ENCODE measurements at places on chromosomes 4 and X. TPM values are rescaled to one million over a fixed set of nuclear protein-coding genes. Genes with fewer than 3 reads are reported as not detected.

KLHL5 gene
- total RNA-seq = 28.8 TPM

DNA sequence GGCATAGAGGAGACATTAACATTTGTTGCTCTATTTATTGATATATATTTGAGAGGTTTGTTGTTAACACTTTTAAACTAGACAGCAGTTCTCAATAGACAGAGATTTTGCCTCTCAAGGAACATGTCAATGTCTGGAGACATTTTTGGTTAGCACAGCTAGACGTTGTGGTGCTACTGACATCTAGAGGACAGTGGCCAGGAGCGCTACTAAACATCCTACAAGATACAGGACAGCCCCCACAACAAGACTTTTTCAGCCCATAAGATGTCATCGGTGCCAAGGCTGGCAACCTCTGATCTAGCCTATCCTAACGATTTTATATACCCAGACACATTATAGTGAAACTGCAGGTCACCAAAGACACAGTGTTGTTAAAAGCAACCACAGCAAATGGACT is 18.4 kb upstream of the CTSO start:
- H3K4me3 ChIP-seq = no peak overlapping the region
- H3K36me3 ChIP-seq = no peaks in the 10 kb centered on the region
- no peaks in the 10 kb centered on the region for H3K27me3 ChIP-seq

DNA sequence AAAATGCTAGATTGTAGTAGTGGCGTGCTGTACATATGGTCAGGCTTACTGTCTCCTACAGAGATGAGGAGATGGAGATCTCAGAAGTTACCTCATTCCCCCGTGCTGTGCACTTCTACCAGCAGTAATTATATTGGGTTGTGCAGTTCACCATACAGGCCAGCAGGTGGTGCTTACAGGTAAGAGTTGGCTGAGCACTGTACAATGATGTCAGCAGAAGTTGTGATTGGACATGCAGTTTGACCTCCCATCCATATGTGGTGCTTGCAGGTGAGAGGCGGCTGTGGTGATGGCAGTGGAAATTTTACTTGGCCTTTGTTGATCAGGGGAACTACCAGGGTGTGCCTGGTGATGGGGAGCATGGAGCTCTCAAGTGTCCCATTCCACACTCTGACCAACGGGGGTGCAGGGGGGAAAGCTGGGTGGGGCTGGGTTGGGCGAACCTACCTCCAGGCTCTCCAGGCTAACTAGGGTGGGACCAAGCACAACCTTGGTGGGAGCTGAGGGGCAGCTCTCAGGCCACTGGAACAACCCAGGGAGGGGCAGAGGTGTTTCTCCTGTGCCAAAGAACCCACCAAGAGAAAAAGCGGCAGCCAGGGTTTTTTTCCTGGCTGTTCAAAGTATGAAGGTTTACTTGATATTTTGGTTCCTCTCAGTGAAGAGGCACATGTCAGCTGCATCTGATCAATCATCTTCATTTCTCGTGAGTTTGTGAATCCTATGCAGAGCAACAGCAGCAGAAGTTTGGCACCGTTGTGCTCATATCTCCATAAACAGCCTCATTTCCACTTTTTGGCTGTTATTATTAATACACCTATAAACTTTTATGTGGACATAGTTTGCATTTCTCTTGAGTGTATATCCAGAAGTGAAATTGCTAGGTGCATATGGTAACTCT is 73.8 kb upstream of the FREM3 start:
- no peaks in the 10 kb centered on the region for H3K4me1 ChIP-seq
- no peak overlapping the region for H3K4me3 ChIP-seq
- H3K27me3 ChIP-seq = no peaks in the 10 kb centered on the region
- H3K36me3 ChIP-seq = no peaks in the 10 kb centered on the region
- DNase-seq = peak; percentile 49
- H3K27ac ChIP-seq = no peak overlapping the region

GRCh38 chr4:37675587-37676290 is 10.4 kb downstream of the RELL1 start:
- no peak overlapping the region for H3K27ac ChIP-seq
- H3K36me3 ChIP-seq = no peaks in the 10 kb centered on the region
- H3K4me3 ChIP-seq = no peak overlapping the region
- H3K4me1 ChIP-seq = peaks cover 48% of the 10 kb centered on the region
- no peaks in the 10 kb centered on the region for H3K27me3 ChIP-seq

DNA sequence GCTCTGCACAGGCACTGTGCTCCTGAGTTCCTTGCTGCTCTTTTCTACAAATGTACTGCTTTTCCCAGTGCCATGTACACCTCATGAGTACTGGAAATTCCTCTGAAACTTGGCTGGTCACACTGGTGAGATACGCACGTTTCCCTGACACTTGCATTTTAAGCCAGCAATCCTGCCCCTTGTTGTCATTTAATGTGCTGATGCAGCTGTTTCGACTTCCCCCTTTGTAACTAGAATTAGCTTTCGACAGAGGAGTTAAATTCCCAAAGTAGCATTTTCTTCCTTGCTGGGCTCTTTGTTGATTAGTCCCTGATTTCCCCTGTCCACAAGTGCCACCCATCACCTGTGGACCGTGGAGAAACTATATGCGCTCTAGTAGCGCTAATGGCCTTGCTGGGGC is 77.5 kb downstream of the IQCM start:
- DNase-seq = no peak
- H3K4me1 ChIP-seq = no peaks in the 10 kb centered on the region
- H3K36me3 ChIP-seq = no peaks in the 10 kb centered on the region
- H3K4me3 ChIP-seq = no peak overlapping the region
- H3K27ac ChIP-seq = no peak overlapping the region
- H3K27me3 ChIP-seq = no peaks in the 10 kb centered on the region

GCNA gene
- total RNA-seq = 2.1 TPM

GPR82 gene
- total RNA-seq = 0.65 TPM

BANK1 gene
- 12.2 TPM for total RNA-seq

AKAP14 gene
- 4.8 TPM for total RNA-seq

DNA sequence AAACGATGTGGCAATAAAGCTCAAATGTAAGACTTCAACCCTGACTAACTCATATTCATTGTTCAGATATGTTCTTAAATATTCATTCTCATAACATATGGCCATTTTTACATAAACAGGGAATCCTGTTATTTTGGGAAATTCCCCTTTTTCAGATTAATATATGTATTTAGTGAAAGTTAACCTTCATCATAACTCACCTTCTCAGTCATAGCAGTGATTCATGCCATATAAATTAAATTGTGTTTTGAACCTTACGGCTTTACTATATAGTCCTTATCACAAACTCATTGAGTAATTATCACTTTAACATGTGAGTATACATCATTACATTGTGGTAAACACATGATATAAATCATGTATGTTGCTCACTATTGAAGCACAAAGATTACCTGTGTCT is 392.5 kb upstream of the TRAM1L1 start:
- H3K27me3 ChIP-seq = no peaks in the 10 kb centered on the region
- DNase-seq = no peak
- no peaks in the 10 kb centered on the region for H3K4me1 ChIP-seq

DNA sequence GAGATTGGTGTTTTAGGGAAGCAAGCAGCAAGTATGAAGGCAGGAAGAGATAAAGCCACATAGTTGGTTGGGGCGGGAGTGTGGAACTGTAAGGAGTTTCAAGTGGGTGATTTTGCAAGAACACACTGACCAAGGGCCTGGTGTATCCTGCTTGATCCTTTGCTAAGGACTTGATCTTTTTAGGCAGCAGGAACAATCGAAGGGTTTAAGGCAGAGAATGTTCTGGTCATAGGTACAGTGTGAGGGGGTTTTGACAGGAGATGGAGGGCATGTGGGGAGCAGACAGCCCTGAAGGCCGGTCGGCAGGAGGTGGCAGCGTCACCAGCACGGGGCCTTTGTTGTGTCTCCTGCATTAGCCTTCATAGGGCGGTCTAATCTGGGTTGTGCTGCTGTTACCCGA is 54.7 kb downstream of the FAM193A start:
- no peaks in the 10 kb centered on the region for H3K36me3 ChIP-seq
- H3K27ac ChIP-seq = peak overlapping the region; percentile 63
- no peak for DNase-seq
- H3K4me3 ChIP-seq = no peak overlapping the region
- H3K27me3 ChIP-seq = no peaks in the 10 kb centered on the region

ARMCX4 gene
- total RNA-seq = 14.3 TPM

DNA sequence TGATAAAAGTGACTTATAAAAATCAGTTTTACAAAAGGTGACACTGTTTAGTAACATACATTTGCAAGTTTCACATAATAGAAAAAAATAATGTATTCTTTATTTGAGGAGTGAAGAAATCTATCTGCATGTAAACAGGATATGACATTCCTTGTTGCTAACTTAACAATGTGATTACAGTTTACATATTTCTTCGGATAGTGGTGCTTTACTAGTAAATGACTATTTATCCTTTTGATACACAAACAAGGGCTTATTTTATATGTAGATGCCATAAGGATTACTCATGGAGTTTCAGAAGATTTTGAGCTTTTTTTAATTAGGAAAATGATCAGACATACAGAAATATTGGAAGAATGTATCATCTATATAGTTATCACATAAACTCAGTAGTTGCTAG is 126.5 kb downstream of the SLIT2 start:
- H3K27me3 ChIP-seq = no peaks in the 10 kb centered on the region
- H3K36me3 ChIP-seq = no peaks in the 10 kb centered on the region
- H3K4me1 ChIP-seq = no peaks in the 10 kb centered on the region
- no peak overlapping the region for H3K27ac ChIP-seq

GRCh38 chrX:9770319-9770718 is 4.7 kb upstream of the GPR143 start:
- no peaks in the 10 kb centered on the region for H3K27me3 ChIP-seq
- no peaks in the 10 kb centered on the region for H3K4me1 ChIP-seq
- no peak overlapping the region for H3K4me3 ChIP-seq

- no peaks in the 10 kb centered on the region for H3K4me1 ChIP-seq
- no peak overlapping the region for H3K4me3 ChIP-seq
- no peak for DNase-seq
These were observed 39.4 kb downstream of the NLRP2B start for GRCh38 chrX:57640674-57641016.

DNA sequence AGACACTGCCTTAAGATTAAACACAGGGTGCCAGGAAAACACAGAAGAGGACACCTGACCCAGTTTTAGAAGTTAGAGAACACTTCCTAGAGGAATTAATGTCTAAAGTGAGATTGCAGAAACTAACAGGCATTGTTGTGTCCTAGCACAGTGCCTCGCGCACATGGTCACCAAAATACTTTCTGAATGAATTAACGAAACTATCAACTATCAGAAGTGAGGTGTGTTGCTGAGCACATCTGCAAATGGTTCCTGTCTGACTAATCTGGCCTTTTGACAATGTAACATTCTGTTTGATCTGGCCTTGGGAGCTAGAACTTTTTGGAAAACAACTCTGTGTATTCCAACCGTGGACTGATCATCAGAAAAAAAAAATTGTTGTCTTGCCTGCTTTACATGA is 556.8 kb upstream of the LCORL start:
- H3K27me3 ChIP-seq = no peaks in the 10 kb centered on the region
- DNase-seq = no peak
- no peak overlapping the region for H3K4me3 ChIP-seq

TECRL gene
- total RNA-seq = not detected

GRCh38 chrX:19883878-19884277 is 3.5 kb downstream of the SH3KBP1 start:
- H3K27ac ChIP-seq = no peak overlapping the region
- no peaks in the 10 kb centered on the region for H3K36me3 ChIP-seq
- DNase-seq = peak; percentile 46

NAT8L gene
- total RNA-seq = 0.24 TPM

DNA sequence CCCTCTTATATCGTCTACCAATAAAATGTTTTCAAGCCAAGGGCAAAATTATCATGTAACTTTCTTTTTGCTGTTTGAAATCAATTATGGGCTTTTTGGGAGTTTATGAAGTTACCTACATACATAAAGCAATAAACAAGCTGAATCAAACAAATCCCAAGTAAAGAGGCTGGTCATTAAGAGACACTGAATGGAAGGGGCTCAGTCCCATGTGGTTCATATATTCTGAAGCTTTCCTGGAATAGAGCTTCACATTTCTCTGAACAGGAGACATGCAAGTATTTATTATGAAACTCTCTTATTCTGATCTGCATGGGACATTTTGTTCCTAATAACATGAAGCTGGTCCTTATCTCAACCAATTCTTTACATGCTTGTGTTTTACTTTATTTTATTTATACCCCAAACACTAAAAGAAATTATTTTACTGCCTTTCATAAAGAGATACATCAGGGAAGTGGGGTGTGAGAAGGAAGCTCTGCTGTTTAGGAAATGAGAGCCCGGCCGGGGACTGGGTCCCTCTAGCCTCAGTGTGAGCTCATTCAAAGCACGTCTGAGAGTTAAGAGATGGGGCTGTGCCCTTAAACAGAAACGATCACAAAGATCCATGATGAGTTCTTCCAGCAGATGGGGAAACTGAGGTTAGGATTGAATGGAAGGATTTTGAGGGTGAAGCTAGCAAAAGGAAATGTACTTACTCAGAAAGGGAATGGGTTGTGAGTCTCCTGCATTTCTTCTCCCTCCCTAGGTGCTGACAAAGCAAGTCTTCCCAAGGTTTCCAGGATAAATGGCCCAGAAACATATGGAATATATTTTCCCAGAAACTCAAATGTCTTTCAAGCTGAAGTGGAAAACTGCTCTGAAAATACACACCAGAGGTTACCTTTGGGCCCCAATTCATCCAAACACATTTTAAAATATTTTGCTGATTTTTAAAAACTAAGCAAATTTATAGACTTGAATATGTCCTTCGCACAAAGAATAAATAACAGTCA is 93.1 kb upstream of the LNX1 start:
- H3K4me3 ChIP-seq = no peak overlapping the region
- H3K27ac ChIP-seq = no peak overlapping the region
- DNase-seq = no peak
- H3K27me3 ChIP-seq = peaks cover 2% of the 10 kb centered on the region
- no peaks in the 10 kb centered on the region for H3K36me3 ChIP-seq

GRCh38 chr4:94676970-94677369 is 80.8 kb upstream of the BMPR1B start:
- H3K4me1 ChIP-seq = no peaks in the 10 kb centered on the region
- H3K36me3 ChIP-seq = no peaks in the 10 kb centered on the region
- H3K27ac ChIP-seq = no peak overlapping the region
- no peak overlapping the region for H3K4me3 ChIP-seq

RAB41 gene
- total RNA-seq = not detected

- no peak for DNase-seq
- no peaks in the 10 kb centered on the region for H3K4me1 ChIP-seq
- no peak overlapping the region for H3K27ac ChIP-seq
- H3K27me3 ChIP-seq = no peaks in the 10 kb centered on the region
- H3K36me3 ChIP-seq = peaks cover 3% of the 10 kb centered on the region
- H3K4me3 ChIP-seq = no peak overlapping the region
These were observed 63.0 kb downstream of the HADH start for GRCh38 chr4:108052558-108053120.

DNA sequence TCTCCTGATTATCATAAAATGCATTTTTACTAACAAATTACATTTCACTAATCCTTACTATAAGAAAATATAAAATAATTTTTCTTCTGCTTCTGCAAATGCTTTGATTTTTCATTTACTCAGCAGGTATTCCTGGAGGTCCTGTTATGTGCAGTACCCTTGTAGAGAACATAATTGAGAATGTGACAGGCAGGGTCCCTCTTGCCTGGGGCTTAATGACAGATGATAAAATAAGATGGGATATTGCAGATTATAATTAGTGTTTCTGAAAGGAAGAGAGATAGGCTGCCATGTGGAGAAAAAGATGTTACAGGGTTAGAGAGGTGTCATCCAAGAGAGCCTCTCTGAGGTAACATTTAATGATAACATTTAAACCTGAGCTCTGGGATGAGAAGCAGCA is 128.9 kb downstream of the MAD2L1 start:
- no peaks in the 10 kb centered on the region for H3K27me3 ChIP-seq
- no peaks in the 10 kb centered on the region for H3K36me3 ChIP-seq
- DNase-seq = no peak
- no peak overlapping the region for H3K27ac ChIP-seq

- no peak for DNase-seq
- no peak overlapping the region for H3K4me3 ChIP-seq
- no peaks in the 10 kb centered on the region for H3K36me3 ChIP-seq
- no peak overlapping the region for H3K27ac ChIP-seq
- no peaks in the 10 kb centered on the region for H3K4me1 ChIP-seq
- H3K27me3 ChIP-seq = no peaks in the 10 kb centered on the region
These were observed 93.6 kb downstream of the HHIP start for GRCh38 chr4:144739511-144740033.

Measured in lower lobe of right lung (tissue), 2 donors.